ENCODE measurements at places on chromosomes 2 and 18.

- DNase-seq = no peak
These were observed 4.3 kb downstream of the LDLRAD4 start for GRCh38 chr18:13222856-13223281.

DNA sequence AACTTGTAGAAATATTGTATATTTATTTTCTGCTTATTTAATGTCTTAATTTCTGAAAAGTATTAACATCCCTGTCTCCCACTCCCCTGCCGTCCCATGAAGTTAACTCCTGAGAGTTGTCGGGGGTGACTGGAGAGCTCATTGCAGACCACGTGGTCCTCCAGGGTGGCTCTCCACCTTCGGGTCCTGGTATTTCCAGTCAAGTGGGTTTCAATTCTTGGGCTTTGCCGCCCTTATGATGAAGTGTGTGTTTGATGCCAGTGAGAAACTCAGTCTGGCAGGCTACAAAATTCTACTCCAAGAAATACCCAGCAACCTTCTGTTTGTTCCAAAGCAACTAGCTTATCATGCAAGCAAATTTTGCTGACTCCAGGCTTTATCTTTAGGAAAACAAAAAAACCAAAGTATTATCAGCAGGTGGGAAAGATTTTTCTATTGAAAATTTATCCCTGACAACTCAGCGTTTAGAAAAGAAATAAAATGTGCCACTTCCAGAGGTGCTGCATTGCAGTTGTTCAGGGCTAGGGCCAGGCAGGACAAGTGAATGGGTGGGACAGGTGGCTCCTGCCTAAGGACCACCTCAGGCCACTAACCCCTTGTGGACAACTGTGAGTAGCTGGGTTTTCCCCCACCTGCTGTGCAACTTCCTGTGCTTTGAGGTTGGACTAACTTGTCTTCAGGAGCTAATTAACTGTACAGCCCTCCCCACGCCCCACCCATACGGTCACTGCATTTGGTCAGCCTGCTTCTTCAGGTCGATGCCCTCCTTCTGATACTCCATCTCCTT lies 46.6 kb downstream of the BCL2L11 start:
- DNase-seq = no peak

GRCh38 chr2:23526835-23527790 lies 142.1 kb downstream of the KLHL29 start:
- no peak for DNase-seq

DNA sequence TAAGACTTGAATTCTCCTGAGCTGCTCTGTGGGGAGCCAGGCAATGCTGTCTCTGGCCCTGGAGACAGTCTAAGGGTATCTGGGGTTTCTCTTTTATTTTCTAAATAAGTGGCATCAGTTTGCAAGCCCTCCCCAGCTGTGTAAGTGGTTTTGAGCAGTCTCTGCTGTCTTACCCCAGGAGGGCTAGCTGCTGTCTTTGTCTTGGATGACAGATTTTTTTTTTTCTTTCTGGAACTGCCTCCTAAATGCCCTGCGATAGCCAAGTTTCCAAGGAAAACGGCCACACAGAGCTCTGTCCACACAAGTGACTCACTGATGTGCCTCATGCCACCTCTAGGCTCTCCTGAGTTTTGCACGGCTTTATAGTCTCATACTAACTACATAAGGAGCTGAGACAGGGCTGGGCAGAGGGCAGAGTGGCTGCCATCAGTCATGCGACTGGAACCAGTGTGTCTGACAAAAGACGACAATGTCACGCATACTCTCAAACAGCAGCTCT lies 37.2 kb upstream of the THOC1 start:
- no peak for DNase-seq

- DNase-seq = peak; percentile 92
These were observed 8.7 kb upstream of the KIAA2012 start for GRCh38 chr2:202064171-202064880.

- DNase-seq = no peak
These were observed 252.7 kb downstream of the ZEB2 start for GRCh38 chr2:144267239-144267638.

- no peak for DNase-seq
These were observed 176.4 kb downstream of the MYO3B start for GRCh38 chr2:170354388-170354787.

DNA sequence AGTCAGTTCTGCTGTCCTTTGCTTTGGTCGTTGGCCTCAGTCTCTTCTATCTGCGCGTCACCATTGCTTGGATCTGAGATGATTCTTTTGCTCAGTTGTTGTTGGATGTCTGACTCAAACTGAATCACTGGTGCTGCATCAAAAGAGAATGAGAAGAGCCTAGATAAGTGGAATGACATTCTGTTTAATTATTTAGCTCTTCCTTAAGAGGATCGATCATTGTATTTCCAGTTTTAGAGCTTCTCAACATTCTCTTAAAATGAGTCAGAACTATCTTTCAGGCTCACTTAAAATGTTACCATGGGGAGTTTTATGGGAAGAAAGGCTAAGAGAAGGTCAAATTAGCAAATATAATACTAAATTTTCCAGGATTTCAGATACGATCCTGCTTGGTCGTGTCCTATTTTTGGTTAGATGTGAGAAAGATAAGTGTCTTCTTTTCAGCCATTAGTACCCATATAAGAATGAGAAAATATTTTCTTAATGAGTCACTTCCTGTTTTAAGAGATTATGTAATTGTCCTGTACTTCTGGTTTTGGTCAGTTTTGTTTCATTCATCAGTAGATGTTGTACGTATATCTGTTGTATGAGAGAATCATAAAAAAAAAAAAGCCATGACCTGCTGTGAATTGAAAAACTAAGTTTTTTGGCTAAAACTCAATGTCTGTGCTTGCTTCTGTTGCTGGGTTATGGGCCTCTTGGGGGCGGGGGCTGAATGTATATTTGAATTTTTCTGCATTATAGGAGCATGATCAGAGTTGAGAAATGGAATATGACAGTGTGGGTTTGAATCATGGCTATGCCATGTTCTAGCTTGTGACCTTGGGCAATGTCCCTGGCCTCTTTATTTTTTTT lies 31.6 kb upstream of the CASP10 start:
- peak; percentile 93 for DNase-seq

- no peak for DNase-seq
These were observed 81.6 kb downstream of the HS6ST1 start for GRCh38 chr2:128237081-128237534.

DNA sequence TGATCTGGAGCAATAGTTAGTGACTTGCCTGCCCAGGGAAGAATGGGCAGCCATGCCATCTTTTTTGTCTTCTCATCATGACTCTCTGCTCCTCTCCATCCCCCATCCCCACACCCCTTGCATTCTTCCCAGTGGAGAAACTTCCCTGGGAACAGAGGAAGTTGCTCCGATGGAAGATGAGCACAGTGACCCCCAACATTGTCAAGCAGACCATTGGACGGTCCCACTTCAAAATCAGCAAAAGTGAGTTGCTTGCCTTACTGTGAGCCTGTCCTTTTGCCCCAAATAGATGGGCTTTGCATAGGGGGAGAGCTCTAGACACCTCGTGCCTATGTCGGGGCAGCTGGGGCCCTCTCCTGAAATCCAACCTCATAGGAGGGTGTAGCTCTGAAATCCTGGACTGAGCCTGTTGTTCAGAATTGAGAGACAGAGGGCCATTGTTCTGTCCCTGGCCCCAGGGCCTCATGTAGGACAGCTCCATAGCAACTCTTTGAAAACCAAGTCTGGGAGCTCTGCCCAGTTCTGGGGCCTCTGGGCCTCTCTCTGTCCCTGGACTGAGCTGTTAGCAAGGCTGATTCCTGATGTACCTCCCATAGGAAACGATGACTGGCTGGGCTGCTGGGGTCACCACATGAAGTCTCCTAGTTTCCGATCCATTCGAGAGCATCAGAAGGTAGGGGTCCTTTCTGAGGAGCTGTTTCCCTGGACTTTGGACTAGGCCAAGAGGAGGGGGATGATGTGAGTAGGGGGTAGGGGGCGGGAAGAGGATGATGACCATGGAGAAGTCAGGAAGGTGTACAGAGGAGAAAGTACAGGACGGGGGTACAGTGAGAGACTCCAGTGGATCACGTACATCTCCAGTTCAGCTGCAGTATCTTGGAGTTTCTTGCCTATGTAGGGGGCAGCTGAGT lies 35.2 kb downstream of the TTLL4 start:
- DNase-seq = no peak

DNA sequence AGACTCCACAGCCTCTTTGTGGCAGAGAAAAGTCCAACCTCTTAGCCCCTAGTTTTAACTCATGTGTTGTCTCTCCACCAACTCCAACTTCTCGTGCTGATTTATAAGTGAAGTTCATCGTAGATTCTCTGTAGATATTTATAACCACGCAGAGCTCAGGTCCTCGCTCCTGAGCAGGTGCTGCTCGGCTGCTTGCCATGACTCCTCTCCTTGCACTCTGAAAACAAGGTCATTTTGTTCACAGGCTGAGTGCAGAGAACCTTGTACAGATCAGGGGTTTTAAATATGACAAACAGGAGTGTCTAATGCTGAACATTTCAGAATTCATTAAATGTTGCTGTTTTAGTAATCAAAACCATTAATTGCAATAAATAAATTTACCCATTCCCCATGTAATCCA lies 330.8 kb upstream of the GYPC start:
- no peak for DNase-seq

- peak; percentile 81 for DNase-seq
These were observed 135.8 kb downstream of the HDAC4 start for GRCh38 chr2:239264838-239265651.

GRCh38 chr2:9221223-9221622 lies 14.6 kb downstream of the ASAP2 start:
- no peak for DNase-seq

DNA sequence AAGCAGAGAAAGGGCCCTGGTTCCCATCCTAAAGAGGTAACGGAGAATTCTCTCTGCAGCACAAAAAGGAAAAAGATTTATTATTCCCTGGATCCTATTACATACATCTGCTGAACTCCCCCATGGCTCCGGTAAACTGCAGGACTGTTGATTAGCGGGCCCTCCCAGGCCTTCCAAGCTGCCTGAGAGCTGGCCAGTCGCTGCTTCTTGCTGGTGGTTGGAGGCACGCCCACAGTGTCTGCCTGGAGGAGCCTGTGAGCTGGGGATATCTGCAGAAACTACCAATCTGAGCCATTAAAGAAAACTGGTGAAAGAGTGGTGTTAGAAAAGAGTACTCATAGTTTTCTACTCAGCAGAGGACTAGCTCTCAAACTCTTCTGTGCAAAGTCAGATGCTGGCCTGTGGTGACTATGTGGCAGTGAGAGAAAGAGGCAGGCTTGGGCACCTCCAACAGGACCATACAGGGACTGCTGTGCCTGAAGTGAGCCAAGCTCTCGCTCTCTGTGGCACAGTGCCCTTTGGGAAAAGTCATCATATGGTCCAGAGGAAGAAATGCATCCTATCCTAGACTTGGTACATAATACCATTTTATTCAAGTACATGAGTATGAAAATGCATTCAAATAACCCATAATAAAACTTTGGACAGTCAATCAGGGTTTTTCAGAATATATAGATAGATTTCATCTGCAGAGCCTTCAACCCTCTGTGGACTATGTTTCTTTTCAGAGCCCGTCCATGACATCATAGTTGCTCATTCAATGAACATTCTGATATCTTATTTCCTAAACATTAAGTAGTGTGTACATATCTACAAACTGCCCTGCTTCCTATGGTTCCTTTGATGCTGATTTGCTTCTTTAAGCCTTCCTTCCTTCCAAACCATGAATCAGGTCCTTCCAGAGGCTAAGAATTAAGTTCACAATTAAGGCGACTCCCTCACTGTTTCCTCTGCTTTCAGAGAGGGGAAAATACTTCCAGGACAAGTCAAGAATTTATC lies 242.0 kb upstream of the LYPD1 start:
- peak; percentile 50 for DNase-seq

GRCh38 chr2:227759411-227760118 lies 13.9 kb downstream of the SCYGR8 start:
- DNase-seq = no peak

- DNase-seq = no peak
These were observed 50.5 kb downstream of the CXCR4 start for GRCh38 chr2:136067459-136067858.

- no peak for DNase-seq
These were observed 151.9 kb downstream of the CD226 start for GRCh38 chr18:69795791-69796190.

- no peak for DNase-seq
These were observed 83.8 kb downstream of the MGAT5 start for GRCh38 chr2:134337631-134338030.

DNA sequence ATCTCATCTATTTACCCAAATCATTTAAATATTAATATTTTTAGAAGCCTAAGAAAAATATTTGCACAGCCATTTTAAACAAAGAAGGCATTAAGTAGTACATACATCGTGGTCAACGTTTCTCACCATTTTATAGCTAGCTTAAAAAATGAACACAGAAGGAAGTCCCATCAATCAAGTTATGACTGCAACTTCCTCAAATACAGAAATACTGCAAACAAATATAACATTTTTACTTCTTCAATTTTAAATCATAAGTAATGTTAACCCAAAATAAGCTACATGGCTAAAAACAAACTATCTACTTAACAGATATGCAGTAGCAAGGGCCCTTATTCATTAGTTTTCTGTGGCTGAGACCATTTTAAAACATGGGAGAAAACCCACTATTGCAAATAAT lies 30.6 kb downstream of the ITSN2 start:
- DNase-seq = no peak

GRCh38 chr2:219675221-219675620 lies 47.8 kb downstream of the SLC4A3 start:
- DNase-seq = no peak

GRCh38 chr2:134124047-134124753 lies 129.7 kb upstream of the MGAT5 start:
- DNase-seq = peak; percentile 35

DNA sequence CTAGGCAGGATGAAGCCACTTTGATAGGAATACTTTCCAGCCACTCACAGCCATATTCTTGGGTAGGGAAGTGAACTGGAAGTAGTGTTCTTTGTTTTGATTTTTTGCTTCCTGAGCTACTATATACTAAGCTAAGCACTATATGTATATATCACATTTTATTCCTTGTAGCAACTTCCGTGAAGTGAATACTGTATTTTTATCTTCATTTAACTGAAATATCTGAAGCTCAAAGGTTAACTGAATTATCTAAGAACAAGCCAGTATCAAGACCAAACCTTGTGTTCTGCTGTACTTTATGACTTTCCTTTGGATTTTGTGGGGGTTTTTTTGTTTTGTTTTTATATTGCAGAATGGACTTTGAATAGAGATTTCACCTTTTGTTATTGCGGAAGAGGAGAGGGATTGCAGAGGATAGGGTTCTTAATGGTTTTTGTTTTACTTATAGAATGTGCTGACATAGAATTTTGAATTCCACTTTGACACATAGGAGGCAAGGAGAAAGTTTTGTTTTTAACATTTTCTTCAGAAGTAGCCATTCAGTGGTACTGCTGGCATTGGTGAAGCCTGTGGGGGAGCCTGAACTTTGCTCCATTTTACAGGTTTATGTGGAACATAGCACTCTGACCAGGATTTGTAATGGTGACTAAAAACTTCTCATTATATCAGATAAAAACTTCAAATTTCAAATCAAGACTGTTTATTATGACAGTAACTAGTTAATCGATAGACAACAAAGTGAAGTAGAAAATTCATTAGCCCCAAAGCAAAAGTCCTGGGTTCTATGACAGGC lies 24.1 kb upstream of the RNF138 start:
- no peak for DNase-seq

GRCh38 chr2:170166735-170167134 lies 11.2 kb upstream of the MYO3B start:
- DNase-seq = no peak

GRCh38 chr2:223047260-223047761 lies 4.7 kb upstream of the KCNE4 start:
- DNase-seq = peak; percentile 91

- no peak for DNase-seq
These were observed 439.9 kb downstream of the PTPRM start for GRCh38 chr18:8006979-8007378.

GRCh38 chr2:236360496-236360895 lies 96.3 kb upstream of the ASB18 start:
- no peak for DNase-seq
